Central memory CD4-positive, alpha-beta T cell (primary cell): ENCODE measurements at places on chromosomes 12 and 14.

GRCh38 chr12:65825507-65826352 is 1.4 kb downstream of the HMGA2 start:
- DNase-seq = no peak

GRCh38 chr14:59060841-59061240 is 127.6 kb upstream of the DAAM1 start:
- DNase-seq = no peak

DNA sequence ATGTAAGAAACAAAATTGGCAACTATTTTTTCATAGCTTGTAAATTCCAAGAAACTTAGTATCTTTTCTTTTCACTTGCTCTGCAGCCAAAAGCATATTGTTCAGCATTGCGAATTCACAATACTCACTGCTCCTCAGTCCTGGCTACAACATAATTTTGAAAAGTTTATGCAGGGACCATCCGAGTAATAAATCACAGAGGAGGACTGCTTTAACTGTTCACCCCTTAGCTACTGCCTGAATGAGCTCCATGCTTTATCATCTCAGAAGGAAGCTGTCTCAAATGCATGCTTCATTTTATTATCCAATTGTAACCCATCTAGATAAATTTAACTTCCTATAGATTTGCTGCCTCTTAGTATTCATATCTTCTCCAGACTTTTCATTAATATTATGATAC is 827.8 kb downstream of the DIO2 start:
- DNase-seq = no peak

GRCh38 chr14:53016491-53016890 is 65.6 kb upstream of the FERMT2 start:
- DNase-seq = no peak

DNA sequence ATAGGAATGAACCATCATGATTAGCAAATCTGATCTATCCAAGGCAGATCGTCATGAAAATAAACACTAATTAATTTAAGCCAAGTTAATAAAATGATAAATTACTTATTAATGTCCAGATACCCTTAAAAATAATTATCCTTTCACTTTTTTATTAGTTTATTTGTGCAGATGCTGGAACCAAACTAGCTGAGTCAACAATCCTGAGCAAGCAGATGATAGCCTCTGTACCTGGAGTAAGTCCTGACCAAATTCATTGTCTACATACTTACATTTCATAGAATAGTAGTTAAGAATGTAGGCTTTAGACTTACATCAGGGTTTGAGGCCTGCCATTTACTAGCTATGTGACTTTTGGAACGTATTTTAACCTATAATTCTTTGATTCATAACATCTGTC is 105.8 kb downstream of the PRIMA1 start:
- DNase-seq = no peak

DNA sequence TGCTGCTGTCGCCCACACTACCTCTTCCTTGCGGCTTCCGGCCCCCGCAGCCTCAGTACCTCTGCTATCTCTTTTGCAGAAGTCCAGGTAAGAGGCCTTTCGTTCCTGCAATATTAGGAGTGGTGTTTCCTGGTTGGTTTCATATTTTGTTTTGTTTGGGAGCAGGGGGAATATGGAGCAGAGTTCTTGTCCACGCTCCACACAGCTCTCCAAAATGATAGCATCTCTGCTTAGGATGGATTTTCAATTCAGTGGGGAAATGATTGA is 768 bp downstream of the OXA1L start:
- no peak for DNase-seq

GRCh38 chr12:1702713-1703112 is 11.8 kb downstream of the ADIPOR2 start:
- no peak for DNase-seq

- no peak for DNase-seq
Observed at GRCh38 chr12:125890971-125891370, 825.7 kb downstream of the AACS start.

DNA sequence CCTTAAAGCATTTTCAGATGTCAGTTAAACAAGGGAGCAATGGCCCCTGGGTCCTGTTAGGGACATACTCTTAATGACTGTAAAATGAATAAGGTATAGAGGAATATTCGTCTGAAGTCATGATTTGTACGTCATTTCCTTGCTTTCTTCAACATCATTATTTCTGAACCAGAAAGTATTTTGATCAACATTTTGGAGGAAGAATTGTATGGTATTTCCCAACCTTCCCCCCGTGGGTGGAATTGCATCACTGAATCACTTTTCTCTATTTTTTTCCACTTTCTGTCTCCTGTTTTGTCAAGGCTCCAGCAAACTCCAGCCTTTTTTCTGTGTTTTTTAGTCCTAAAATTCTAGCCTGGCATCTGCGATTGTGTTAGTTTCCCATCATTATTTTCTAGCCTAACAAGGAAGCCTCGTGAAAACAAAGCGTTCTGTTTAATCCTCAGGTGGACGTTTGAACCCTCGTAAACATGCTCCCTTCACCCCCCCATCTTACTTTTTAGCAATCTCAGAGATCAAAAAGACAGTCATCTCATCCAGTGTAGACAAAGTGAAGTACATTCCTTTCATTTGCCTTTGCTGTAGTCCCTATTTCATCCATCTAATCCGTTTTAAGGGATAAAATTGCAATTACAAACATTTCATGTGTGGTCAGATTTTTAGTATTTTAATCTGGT is 62.3 kb downstream of the ETV6 start:
- DNase-seq = no peak

GRCh38 chr12:1797011-1797901 is 23.1 kb upstream of the LRTM2 start:
- DNase-seq = peak; percentile 33

- no peak for DNase-seq
Observed at GRCh38 chr12:8089716-8090115, 7.6 kb downstream of the NECAP1 start.

GRCh38 chr14:25237845-25238244 is 187.9 kb upstream of the STXBP6 start:
- no peak for DNase-seq

DNA sequence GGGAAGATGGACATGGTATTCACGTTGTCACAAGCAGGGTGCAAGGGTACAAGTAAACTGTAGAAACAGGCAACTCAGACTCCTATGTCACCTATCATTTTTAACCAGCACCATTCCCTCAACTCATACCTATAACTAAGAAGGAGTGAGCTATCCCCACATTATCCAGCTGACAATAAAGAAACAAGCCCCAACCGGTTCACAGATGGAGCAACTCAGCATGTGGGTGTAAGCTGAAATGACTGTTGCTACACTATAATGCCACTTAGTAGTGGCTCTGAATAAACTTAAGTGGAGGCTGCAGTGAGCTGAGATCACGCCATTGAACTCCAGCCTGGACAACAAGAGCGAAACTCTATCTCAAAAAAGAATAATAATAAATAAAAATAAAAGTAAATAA is 829.5 kb upstream of the MDGA2 start:
- DNase-seq = no peak

- no peak for DNase-seq
Observed at GRCh38 chr12:15818418-15818817, 29.2 kb upstream of the EPS8 start.

DNA sequence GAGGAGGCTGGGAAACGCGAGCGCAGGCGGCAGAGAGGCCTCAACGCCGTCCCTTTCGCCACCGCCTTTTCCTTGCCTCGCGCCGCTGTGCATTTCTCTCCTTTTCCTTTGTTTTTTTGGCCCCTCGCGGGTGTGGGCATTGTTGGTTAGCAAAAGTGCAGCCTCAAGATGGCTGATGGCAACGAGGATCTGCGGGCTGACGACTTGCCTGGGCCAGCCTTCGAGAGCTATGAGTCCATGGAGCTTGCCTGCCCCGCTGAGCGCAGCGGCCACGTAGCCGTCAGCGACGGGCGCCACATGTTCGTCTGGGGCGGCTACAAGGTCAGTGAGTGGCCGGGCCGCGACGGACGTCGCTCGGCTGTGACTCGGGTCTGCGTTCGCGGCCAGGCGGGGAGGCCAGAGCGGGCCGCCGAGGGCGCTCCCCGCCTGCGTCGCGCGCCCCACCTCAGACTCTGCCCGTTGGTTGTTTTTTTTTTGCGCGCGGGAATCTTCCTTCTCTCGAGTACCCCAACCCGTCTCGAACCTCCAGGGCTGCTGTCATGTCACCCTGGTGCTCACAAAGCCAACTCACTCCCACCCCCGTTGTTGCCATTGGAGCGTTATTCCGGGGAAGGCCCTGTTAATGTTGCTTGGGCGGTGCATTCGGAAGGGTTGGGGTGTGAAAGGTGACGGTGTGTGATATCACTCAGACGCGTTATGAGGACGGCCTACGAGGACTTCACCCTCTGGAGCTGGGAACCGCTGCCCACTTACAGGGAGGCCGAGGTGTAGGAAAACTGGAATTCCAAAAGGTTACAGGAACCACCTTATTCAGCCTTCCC is 558 bp downstream of the KLHDC2 start:
- peak; percentile 71 for DNase-seq

DNA sequence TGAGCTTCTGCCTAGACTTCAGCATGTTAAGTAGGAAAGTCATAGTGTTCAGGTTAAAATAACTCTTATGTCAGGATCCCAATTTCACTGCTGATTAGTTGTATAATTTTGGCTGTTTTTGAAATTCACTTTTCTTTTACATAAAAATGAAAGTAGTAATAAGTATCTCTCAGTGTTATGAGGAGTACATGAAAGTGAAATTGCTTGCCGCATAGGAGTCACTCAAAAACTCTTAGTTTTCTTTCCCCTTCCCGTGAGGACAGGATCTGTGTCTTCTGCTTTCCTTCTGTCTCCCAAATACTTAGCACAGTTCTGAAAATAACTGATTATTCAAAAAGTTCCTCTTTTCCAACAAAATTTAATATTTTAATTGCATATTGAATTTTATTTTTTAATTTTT is 100.5 kb downstream of the SLC38A4 start:
- no peak for DNase-seq

GRCh38 chr12:119005085-119005484 is 23.7 kb downstream of the SRRM4 start:
- no peak for DNase-seq

GRCh38 chr12:90074086-90074485 is 365.4 kb upstream of the ATP2B1 start:
- DNase-seq = no peak

DNA sequence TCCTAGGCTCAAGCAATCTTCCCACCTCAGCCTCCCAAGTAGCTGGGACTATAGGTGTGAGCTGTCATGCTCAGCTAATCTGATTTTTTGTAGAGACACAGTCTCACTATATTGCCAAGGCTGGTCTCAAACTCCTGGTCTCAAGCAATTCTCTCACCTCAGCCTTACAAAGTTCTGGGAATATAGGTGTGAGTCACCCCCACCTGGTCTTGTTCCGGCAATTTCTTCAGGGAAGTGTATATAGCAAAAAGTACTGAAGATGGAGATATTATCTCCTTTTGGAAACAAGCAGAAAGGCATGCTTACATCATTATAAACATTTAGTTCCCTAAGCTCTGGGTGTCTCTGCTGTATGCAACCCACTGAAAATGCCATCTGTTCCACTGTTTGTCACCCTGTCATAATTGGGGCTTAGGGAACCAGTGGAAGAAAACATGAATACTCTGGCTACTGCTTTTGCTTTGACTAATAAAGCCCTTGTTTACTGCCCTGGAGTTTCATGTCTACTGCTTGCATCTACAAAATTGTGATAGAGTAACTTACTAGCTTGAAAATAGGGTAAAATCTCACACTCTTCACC is 940.2 kb downstream of the GALC start:
- no peak for DNase-seq
